ENCODE measurements at places on chromosomes 5 and 9.

DNA sequence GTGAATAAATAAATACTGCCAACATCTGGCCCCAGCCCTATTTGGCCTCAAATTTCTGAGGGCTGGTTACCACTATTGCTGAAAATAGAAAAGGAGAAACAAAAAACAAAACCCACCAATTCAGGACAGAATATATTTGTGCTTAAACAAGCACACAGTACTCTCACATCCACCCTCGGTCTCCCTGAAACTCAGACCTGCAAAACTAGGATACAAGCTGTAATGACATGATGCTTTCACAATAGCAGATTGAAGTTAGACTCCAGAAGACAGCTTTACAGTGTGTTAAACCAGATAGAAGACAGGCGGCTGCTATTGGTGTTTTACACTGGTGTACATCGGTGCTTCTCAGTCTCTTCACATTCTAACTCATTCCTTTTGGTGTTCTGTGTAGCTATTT is 214.9 kb upstream of the DMRT1 start:
- DNase-seq, result no peak

GRCh38 chr9:4297786-4298254 is 2.0 kb downstream of the GLIS3 start:
- peak; percentile 89 for DNase-seq

DNA sequence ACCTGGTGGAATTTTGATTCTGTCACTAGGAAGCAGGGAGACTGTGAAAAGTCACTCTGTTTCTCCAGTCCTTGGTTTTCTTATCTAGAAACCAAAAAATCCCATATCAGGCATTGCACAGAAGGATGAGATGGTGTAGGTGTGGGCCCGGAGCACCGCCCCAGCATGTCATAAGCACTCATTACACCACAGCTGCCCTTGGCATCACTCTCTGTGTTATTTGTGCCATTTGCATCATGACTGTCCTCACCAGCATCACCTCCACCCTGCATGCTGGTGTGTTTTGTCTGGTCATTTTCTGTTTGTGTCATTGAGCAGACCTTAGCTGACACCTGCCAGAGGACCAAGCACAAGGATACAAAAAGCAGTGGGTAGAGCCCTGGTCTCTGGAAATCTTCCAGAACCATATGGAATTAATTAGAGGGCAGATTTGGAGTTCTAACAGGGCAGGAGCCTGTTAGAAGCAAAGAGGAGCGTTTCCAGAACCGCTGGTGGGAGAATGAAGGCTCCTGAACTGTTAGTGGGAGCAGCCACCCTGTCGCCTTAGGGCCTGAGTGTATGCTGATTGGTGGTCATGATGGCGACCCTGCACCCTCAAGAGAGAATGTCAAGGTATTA is 99.3 kb downstream of the AMBP start:
- no peak for DNase-seq

DNA sequence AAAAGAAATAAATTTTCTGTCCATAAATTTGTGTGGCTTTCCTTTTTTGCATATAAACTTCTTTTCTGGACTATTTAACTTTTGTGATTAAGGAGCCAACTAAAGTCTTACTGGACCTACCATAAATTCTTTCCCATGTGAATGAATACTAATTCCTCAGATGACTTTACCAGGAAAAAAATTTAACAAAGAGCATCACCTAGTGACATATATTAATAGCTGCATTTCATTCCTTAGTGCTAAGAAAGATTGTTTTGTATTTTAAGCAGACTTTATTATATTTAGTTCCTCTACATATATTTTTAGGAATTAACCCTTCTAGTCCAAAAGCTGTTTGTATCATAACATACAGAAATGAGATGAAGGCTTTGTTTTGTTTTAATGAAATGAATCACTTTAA is 64.4 kb downstream of the C9orf85 start:
- DNase-seq, result no peak

DNA sequence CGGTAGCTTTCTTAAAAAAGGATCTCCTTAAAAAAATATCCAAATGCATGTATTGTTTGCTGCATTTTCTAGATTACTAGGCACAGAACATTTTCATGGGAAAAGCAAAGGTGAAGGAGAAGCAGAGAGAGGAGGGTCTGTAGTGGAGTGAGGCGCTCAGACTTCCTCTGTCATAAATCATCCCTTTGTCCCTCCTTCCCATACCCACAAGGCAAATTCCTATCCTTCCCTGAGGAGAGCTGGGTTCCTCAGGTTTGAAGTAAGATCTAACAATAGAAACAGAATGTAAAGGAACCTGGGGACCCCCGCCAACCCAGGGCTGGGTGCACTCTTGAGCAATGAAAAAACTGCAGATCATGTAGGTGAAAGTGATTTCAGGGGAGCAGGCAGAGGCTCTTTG is 149.2 kb upstream of the ANKH start:
- DNase-seq, result no peak

GRCh38 chr5:65100911-65101631 is 332.3 kb downstream of the CWC27 start:
- DNase-seq, result peak; percentile 85

DNA sequence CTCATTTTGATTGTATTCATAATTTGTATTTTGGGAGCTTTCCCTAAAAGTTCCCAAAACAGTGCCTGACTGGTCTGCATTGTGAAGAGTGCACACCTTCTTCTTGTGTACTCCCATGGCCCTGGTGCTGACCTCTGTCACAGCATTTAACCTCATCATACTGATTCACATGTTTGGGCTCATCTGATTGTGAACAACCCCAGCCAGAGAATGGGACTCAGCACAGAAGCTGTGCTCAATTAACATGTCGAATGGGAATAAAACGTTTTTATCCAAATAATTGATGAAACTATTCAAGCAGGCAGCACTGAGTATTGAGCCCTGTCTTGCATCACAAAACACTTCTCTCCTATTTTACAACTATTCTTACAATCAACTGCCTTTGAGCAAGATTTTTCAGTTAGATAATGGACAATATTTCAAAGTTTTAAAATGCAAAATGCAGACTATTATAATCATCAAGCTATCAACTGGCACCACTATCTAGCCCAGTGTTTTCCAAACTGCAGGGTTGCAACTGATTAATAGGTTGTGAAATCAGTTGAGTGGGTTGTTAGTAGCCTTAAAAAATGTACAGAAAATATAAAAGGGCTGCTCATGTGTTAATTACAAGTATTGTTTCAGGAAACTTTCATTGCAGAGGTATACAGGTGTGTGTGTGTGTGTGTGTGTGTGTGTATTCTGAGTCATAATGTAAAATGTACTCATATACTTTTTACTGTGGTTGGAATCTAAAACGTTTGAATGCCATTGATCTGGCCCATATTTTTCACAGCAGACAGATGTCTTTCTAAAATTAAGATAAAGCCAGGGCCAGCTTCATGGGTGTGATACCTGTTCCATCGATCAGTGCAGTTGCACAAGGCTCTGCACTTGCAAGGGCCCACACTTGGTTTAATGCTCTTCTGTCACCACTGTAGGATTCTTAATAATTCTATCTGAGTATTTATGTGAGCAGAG is 190.5 kb downstream of the PIK3R1 start:
- DNase-seq, result no peak

GRCh38 chr5:160011471-160011870 is 2.5 kb downstream of the TTC1 start:
- no peak for DNase-seq

DNA sequence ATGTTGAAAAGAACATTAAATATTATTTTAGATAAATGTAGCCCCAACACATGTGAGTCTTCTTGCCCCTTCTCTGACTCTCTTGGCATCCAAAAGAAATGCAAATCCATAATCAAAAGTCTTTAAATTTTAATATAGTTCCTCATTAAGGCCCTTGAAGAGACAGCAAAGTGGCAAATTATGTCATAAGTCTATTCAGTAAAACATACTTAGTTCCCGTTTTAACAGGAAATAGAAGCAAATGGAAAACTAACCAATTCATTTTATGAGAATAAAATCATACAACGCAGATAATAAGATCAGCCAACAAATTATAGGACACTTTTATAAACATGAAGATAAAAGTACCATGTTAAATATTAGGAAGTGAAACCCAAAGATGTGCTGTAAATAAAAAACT is 20.1 kb upstream of the IFNB1 start:
- DNase-seq, result no peak

DNA sequence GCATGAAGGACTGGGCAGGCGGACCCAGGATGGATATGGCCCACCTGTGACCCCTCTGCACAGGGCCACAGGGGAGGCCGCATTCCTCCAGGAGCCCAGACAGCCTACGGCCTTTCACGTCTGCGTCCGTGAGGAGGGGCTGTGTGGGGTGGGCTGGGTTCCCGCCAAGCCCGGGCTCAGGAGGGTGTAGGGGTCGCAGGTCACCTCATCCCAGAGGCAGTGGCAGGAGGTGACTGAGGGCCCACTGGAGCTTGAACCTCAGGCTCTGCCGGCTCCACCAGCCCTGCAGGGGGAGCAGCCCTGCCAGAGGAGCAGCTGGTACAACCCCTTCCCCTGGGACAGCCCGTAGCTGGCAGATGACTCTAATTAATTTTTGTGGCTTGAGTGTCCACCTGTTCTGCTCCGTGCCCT is 40.7 kb upstream of the CACNA1B start:
- DNase-seq, result no peak

- no peak for DNase-seq
Observed at GRCh38 chr5:159780246-159780645, 136.0 kb upstream of the ADRA1B start.

DNA sequence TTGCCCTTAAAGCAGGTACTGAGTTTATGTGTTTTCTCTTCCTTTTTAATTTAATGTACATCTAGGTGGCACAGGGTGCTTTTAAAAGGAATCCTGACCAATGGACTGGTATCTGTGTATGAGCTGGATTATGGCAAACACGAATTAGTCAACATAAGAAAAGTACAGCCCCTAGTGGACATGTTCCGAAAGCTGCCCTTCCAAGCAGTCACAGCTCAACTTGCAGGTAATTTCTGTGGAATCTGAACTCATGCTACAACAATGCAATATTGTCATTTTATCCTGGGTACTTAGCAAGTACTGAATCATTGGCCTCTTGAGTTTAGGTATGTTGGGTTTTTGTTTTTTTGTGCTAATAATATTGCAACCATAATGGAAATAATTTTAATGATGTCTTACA is 14.4 kb upstream of the TMOD1 start:
- no peak for DNase-seq

DNA sequence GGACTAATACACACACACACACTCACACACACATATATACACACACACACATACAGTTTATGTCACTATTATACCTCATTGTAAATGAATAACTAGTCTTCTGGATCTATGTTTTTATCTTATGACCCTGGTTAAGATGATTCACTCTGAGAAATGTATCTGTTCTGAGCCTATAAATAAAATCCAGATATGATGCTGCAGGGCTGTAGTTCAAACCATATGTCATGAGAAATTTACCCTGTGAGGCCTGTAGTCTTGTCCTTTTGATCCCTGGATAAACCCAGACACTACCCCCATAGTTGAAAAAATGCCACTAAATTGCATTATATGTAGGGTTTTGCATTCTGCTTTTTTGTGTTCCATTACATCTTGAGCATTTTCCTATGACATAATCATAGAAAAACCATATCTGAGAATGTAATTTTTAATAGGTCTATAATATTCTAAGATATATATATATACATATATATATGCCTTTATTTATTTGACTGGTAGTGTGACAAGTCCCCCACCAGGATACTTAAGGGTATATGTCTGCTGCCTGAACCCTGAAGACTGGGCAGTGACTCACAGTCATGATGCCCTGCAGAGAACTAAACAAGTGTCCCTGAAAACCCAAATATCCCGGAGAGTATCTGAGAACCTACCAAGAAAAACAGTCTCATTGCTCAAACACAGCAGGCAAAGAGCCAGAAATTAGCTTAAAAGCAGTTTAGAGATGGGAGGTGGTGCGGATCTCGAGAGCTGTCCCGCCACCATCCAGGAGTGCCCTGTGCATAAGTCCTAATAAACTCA is 18.4 kb upstream of the ALDOB start:
- no peak for DNase-seq

DNA sequence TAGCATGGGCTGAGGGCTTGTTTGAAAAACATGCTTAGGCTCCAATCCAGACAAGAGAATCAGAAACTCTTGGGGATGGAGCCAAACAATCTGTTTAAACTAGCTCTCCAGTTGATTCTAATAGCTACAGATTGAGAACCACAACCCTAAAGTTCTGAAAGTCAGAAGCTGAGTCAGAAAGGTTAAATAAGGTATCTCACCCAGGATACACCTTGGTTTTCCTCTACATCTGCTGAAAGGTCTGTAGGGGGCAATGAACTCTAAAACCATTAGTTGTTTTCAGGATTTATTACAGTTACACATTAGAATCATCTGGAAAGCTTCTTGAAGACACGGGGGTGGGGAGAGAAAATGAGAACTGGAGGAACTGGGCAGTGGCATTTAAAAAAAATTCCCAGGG is 5.7 kb downstream of the GFM2 start:
- DNase-seq, result no peak

- DNase-seq, result no peak
Observed at GRCh38 chr5:150765011-150765798, 6.4 kb upstream of the DCTN4 start.

DNA sequence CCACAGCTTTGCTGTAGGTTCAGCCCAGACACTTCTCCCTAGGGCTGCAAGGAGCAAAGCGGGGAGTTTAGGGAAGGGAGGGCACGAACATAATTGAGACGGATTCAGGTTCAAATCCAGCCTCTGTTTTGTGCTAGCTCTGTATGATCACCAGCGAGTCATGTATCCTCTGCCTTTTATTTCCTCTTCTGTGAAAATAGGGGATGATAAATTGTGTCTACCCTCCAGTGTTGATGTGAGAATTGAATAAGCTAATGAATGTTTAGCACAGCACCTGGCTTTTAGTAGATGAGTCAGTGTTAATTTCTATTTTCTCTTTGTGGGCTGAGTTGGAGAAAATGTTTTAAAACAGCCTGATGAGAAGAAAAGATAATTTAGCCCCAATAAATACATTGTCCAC is 6.2 kb downstream of the MLANA start:
- no peak for DNase-seq

- DNase-seq, result no peak
Observed at GRCh38 chr9:99778308-99778707, 43.4 kb upstream of the NR4A3 start.

DNA sequence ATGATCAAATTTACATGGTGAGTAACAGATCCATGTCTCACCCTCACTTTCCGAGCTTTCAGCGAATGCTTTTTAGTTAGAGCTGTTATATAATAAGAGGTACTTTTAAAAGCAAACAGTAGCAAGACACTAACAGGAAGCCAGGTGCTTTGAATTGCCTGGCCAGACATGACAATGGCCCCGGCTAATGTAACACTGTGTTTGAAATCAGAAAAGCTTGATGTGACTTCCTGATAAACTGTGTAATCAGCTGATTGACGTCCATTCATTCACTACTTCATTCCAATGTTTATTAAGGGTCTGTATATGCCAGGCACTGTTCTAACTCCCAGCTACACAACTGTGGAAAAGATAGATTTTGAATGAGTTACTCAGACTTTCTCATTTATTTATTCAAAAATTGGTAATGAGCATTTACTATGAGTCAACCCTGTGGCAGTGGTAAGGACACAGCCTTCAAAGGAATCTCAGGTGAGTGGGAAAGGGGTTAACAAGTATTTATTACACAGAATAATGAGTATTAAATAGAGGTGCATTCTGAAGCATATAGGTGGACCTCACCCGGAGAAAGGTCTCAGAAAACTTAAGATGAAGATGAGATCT is 26.6 kb downstream of the DPYSL3 start:
- no peak for DNase-seq
